ENCODE measurements at places on chromosomes 6 and 20. TPM values are rescaled to one million over a fixed set of nuclear protein-coding genes. Genes with fewer than 3 reads are reported as not detected.

- no peaks in the 10 kb centered on the region for H3K27me3 ChIP-seq
- H3K27ac ChIP-seq, result no peak overlapping the region
- H3K4me3 ChIP-seq, result no peak overlapping the region
- no peak for DNase-seq
Measured at GRCh38 chr6:116267836-116268588, 11.7 kb downstream of the TSPYL1 start.

DNA sequence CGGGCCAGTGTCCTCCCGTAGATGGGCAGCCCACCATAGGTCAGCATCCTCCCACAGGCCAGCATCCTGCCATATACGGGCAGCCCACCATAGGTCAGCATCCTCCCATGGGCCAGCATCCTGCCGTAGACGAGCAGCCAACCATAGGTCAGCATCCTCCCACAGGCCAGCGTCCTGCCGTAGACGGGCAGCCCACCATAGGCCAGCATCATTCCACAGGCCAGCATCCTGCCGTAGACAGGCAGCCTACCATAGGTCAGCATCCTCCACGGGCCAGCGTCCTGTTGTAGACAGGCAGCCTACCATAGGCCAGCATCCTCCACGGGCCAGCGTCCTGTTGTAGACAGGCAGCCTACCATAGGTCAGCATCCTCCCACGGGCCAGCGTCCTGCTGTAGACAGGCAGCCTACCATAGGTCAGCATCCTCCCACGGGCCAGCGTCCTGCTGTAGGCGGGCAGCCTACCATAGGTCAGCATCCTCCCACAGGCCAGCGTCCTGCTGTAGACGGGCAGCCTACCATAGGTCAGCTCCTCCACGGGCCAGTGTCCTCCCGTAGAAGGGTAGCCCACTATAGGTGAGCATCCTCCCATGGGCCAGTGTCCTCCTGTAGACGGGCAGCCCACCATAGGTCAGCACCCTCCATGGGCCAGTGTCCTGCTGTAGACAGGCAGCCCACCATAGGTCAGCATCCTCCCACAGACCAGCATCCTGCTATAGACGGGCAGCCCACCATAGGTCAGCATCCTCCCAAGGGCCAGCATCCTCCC lies 62.9 kb downstream of the BFSP1 start:
- H3K36me3 ChIP-seq, result no peaks in the 10 kb centered on the region
- no peak overlapping the region for H3K4me3 ChIP-seq
- no peaks in the 10 kb centered on the region for H3K4me1 ChIP-seq
- H3K27ac ChIP-seq, result no peak overlapping the region

GRCh38 chr6:47161176-47161687 lies 119.1 kb upstream of the ADGRF1 start:
- H3K27me3 ChIP-seq, result no peaks in the 10 kb centered on the region
- no peak overlapping the region for H3K4me3 ChIP-seq
- peak; percentile 70 for DNase-seq
- H3K4me1 ChIP-seq, result no peaks in the 10 kb centered on the region

DNA sequence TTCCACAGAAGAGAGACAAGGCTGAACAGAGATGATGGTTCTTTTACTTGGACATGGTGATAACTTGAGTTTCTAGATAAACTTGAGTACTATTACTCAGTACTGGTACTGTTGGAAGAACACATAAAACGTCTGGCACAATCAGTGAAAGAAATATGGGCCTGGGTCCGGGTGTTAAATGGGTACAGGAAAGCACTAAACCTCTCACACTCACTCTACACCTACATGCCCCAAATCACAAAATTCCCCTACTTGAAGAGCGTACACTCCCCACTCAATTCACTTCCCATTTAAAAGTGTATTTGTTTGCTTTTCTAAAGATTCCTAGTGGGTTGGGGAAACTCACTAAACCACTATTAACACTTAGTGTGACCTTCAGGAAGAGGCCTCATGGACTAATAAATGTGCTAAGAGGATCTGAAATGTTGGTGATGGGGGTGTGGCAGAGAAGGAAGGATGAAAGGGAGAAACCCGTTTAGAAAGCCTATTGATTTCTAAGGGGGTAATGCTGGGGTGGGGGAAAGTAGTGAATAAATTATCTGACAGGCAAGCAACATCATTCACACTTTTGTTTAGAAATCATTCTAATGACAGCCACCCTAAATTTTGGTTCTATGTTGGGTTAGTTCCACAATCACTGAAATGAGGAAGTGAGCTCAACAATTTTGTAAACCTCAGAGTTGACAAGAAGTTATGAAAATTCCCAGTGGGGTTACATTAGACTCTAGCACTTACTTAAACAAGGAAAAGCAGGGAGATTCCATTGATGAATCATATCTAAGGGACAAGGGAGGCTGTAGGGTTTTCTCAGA lies 222.6 kb upstream of the MARCKS start:
- H3K36me3 ChIP-seq, result no peaks in the 10 kb centered on the region
- no peak overlapping the region for H3K4me3 ChIP-seq
- H3K27me3 ChIP-seq, result no peaks in the 10 kb centered on the region
- H3K27ac ChIP-seq, result no peak overlapping the region
- peaks cover 11% of the 10 kb centered on the region for H3K4me1 ChIP-seq

- no peak for DNase-seq
- H3K27ac ChIP-seq, result no peak overlapping the region
- H3K36me3 ChIP-seq, result no peaks in the 10 kb centered on the region
- H3K4me3 ChIP-seq, result no peak overlapping the region
- H3K27me3 ChIP-seq, result no peaks in the 10 kb centered on the region
- H3K4me1 ChIP-seq, result no peaks in the 10 kb centered on the region
Measured at GRCh38 chr20:625360-625932, 15.3 kb upstream of the TCF15 start.

- H3K4me3 ChIP-seq, result no peak overlapping the region
- no peak overlapping the region for H3K27ac ChIP-seq
- no peaks in the 10 kb centered on the region for H3K27me3 ChIP-seq
- no peaks in the 10 kb centered on the region for H3K36me3 ChIP-seq
- no peaks in the 10 kb centered on the region for H3K4me1 ChIP-seq
Measured at GRCh38 chr6:169240591-169241390, 12.9 kb downstream of the THBS2 start.

DNA sequence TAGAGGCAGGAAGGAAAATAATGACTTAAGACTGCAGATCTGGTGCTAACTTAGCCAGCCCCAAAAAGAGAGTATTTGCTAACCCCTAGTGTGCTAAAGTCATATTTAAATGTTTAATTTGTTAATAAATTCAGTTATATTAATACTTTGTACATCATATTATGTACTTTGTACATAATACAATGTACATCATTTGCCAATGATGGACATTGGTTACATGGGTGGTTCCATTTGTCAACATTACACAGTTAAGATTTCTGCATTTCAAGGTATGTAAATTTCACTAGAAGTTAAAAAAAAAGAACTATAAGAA lies 63.9 kb upstream of the PIM1 start:
- H3K27me3 ChIP-seq, result no peaks in the 10 kb centered on the region
- H3K36me3 ChIP-seq, result no peaks in the 10 kb centered on the region
- DNase-seq, result no peak
- H3K27ac ChIP-seq, result no peak overlapping the region

The APCDD1L gene
- 0.32 TPM for total RNA-seq

The GNRH2 gene
- total RNA-seq, result not detected
